B cell (primary cell): ENCODE measurements at places on chromosomes 4 and X. TPM values are rescaled to one million over a fixed set of nuclear protein-coding genes. Genes with fewer than 3 reads are reported as not detected.

Gene F9
- not detected in 2 replicates for polyA plus RNA-seq

Gene ALB
- polyA plus RNA-seq = 0.23 and 0.24 TPM in 2 replicates

- no peaks in the 10 kb centered on the region for H3K36me3 ChIP-seq
- no peak overlapping the region for H3K4me3 ChIP-seq
- H3K4me1 ChIP-seq = no peaks in the 10 kb centered on the region
- no peak overlapping the region for H3K27ac ChIP-seq
- DNase-seq = no peak
Observed at GRCh38 chr4:81166458-81167160, 48.4 kb downstream of the PRKG2 start.

- H3K4me1 ChIP-seq = peaks cover 37% of the 10 kb centered on the region
- no peaks in the 10 kb centered on the region for H3K27me3 ChIP-seq
Observed at GRCh38 chr4:85474818-85475630, at the start of gene ARHGAP24. ARHGAP24 (plus strand) TSS chr4:85475150.

DNA sequence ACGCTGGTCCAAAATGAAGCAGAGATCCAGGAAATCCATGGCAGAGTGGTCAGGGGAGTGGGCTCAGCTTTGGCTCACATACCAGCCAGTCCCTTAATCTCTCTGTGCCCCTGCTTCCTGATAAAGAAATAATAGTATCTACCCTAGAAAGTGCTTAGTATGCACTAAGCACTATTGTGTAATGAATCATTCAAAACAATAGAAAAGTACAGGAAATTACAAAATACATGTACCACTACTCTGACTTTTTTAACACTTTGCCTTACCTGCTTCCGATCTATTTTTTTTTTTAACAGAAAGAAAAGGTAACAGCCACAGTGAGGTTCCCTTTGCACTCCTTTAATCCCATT, 49.9 kb downstream of the TBC1D9 start:
- peaks cover 34% of the 10 kb centered on the region for H3K4me1 ChIP-seq
- H3K36me3 ChIP-seq = no peaks in the 10 kb centered on the region
- no peaks in the 10 kb centered on the region for H3K27me3 ChIP-seq
- H3K4me3 ChIP-seq = no peak overlapping the region
- DNase-seq = no peak

GRCh38 chr4:115906428-115906827, 793.0 kb upstream of the NDST4 start:
- H3K36me3 ChIP-seq = no peaks in the 10 kb centered on the region
- no peaks in the 10 kb centered on the region for H3K4me1 ChIP-seq
- H3K27me3 ChIP-seq = no peaks in the 10 kb centered on the region
- no peak for DNase-seq
- H3K27ac ChIP-seq = no peak overlapping the region

Gene P2RY4
- polyA plus RNA-seq = 0.14 and 0.34 TPM in 2 replicates
